GM23248 (cell line): ENCODE measurements at places on chromosomes 3 and 15. TPM values are rescaled to one million over a fixed set of nuclear protein-coding genes. Genes with fewer than 3 reads are reported as not detected.

A4GNT gene
- polyA plus RNA-seq, result 0.14 TPM in 1 of 2 replicates, not detected in the other

REC114 gene
- polyA plus RNA-seq, result not detected in 2 replicates

HTR3D gene
- not detected in 2 replicates for polyA plus RNA-seq

GRAMD1C gene
- polyA plus RNA-seq, result 6.0 and 6.4 TPM in 2 replicates

SCN11A gene
- polyA plus RNA-seq, result not detected in 2 replicates

NR1I2 gene
- polyA plus RNA-seq, result 0.06 TPM in 1 of 2 replicates, not detected in the other

TRH gene
- 0.15 and 0.19 TPM in 2 replicates for polyA plus RNA-seq

MUSTN1 gene
- not detected in 2 replicates for polyA plus RNA-seq

CKMT1B gene
- polyA plus RNA-seq, result not detected in 2 replicates

DLL4 gene
- not detected in 2 replicates for polyA plus RNA-seq

IFT122 gene
- polyA plus RNA-seq, result 13.5 and 16.1 TPM in 2 replicates

SPINT1 gene
- polyA plus RNA-seq, result 0.19 and 0.24 TPM in 2 replicates

CCDC14 gene
- 18.2 and 23.2 TPM in 2 replicates for polyA plus RNA-seq

SH2D7 gene
- polyA plus RNA-seq, result not detected in 2 replicates

TMEM40 gene
- polyA plus RNA-seq, result not detected in 2 replicates

RAB6B gene
- 0.59 and 0.67 TPM in 2 replicates for polyA plus RNA-seq

PCOLCE2 gene
- polyA plus RNA-seq, result 45.4 and 48.5 TPM in 2 replicates

LMAN1L gene
- not detected in 2 replicates for polyA plus RNA-seq
